ENCODE measurements at places on chromosomes 2 and 18. TPM values are rescaled to one million over a fixed set of nuclear protein-coding genes. Genes with fewer than 3 reads are reported as not detected.

Gene MATN3
- 1.5 TPM for total RNA-seq

Gene TFCP2L1
- total RNA-seq = 68.4 TPM

Gene PROM2
- 34.7 TPM for total RNA-seq

Gene SP100
- 42.2 TPM for total RNA-seq

Gene CD8A
- total RNA-seq = 0.47 TPM

Gene EVX2
- not detected for total RNA-seq

Gene AP1S3
- 21.9 TPM for total RNA-seq

Gene EGR4
- not detected for total RNA-seq

Gene AKAIN1
- total RNA-seq = not detected

All from metanephros (tissue), 2 donors.